BE2C (cell line): ENCODE measurements at places on chromosomes 2 and 18.
A peak's percentile ranks its signal among the peaks of the same experiment; 100 is the strongest.

- DNase-seq, result peak; percentile 50
Observed at GRCh38 chr2:128754246-128754724, 435.6 kb upstream of the HS6ST1 start.

- DNase-seq, result no peak
Observed at GRCh38 chr18:70139138-70139537, 66.3 kb downstream of the RTTN start.

GRCh38 chr18:424071-424661 lies 76.3 kb downstream of the COLEC12 start:
- no peak for DNase-seq

GRCh38 chr2:237490009-237490711 lies 3.1 kb downstream of the MLPH start:
- no peak for DNase-seq

- no peak for DNase-seq
Observed at GRCh38 chr2:26316041-26316440, 29.9 kb upstream of the SELENOI start.

DNA sequence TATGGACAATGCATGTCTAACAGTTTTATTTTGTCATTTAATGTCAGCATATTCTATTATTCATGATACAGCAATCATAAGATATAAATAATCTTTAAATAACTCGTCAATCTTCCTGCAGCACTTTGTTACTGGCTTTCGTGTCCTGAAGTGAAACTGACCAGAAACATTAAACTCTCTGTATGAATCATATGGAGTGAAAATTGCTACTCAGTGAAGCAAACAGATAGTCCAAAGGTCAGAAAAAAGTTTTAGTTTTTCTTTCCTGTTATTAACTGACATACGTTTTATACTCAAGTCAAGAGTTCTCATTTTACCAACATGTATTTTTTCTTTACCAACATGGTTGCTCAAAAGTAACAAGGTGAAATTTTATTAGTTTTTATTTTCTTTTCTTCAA lies 106.8 kb upstream of the GALNT5 start:
- no peak for DNase-seq

DNA sequence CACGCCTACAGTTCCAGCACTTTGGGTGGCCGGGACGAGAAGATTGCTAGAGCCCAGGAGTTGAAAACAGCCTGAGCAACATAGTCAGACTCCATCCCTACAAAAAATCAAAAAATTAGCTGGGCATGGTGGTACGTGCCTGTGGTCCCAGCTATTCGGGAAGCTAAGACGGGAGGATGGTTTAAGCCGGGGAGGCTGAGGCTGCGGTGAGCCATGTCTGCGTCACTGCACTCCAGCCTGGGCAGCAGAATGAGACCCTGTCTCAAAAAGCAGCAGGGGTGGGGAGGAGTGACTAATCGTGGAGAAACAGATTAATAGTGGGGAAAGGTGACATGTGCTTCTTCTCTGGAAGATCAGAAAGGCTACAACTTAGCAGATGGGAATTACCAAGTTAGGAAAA lies 58.1 kb upstream of the GPC1 start:
- no peak for DNase-seq

DNA sequence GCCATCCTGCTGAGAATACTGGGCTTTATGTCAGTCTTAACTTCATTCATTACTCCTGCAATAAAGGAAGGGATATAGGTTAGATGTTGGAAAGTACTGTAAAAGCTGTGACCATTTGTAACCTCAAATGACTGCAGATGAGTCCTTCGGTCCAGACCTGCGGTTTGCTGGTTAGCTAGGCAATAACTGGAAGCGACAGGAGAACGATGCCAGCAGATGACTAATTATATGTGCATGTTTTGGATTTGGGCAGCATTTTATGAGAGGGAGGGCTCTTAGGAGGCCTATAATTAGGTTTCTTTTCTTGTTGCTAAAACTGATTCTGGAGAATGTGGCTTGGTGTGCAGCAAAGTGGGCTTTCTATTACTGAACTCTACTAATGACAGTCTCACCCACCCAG lies 205.6 kb downstream of the TMEM182 start:
- DNase-seq, result peak; percentile 5

GRCh38 chr2:219086196-219086595 lies 25.5 kb upstream of the IHH start:
- no peak for DNase-seq

DNA sequence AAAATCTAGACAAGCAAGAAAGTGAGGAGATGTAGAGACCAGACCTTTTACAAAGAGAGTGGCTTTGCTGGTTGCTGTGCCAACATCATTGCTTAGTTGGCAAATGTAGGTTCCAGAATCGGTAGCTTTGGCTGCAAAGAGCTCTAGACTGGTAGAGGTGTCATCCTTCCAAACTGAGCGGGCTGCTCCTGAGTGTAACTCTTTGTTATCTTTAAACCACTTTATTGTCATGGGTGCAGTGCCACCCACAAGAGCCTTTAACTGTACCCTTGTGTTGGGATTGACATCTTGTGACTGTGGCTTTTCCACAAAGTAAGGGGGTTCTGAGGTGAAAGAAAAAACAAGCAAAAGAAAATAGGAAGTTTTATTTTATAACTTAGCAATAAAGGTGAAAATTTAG lies 77.2 kb downstream of the TTN start:
- no peak for DNase-seq

DNA sequence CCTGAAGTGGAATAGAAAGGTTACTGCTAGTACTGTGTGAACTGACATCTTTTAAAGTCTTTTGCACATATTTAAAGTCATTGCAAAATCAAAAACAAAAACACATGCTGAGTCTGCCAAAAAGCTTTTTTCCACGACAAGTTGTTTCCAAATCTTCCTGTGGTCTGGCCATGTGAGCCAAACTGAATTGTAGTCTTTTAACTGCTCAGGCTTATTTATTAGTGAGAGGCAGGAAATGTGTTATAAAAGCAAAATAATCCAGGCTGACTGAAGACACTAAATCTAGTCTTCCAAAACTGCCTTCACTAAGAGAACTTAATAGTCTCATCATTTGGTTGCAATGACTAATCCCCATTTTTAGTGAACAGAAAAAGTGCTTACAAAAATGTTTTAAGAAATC lies 2.3 kb downstream of the KRCC1 start:
- DNase-seq, result no peak

- DNase-seq, result no peak
Observed at GRCh38 chr2:38778687-38779082, 675 bp downstream of the GEMIN6 start.

DNA sequence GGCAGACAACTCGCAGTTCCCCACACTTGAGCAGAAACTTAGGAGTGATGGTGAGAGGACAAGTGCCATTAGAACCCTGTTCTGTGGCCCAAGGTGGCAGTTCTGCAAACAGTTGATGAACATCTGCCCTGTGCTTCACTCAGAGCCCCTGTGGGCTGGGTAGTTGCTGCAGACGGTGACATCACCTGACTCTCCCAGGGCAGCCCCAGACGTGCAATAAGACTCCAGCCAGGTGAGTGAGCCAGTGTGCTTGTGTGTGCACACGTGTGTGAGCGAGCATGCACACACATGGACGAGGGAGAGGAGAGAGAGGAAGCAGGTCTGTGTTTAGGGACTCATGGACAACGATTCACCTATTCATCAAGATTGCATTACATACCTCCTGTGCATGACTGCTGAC lies 136.0 kb upstream of the GLI2 start:
- no peak for DNase-seq

DNA sequence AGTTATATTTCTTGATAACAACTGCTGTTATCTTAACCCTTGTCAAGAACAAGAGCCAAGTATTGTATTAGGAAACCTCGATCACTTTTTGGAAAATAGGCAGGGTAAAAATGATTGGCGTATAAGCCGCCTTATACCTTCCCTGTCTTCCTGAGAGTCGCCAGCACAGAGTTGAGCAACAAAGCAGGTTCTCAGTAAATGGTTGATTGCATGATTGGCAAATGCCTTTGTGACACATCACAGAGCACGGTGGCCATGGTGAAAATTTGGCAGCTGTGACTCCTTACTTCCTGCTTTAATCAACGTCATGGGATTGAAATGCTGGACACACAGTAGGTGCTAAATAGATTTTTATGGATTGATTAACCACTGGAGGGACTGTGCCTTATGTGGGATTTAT lies 3.9 kb upstream of the KLHL29 start:
- peak; percentile 42 for DNase-seq

- no peak for DNase-seq
Observed at GRCh38 chr2:28986429-28986828, 5.3 kb downstream of the TOGARAM2 start.

DNA sequence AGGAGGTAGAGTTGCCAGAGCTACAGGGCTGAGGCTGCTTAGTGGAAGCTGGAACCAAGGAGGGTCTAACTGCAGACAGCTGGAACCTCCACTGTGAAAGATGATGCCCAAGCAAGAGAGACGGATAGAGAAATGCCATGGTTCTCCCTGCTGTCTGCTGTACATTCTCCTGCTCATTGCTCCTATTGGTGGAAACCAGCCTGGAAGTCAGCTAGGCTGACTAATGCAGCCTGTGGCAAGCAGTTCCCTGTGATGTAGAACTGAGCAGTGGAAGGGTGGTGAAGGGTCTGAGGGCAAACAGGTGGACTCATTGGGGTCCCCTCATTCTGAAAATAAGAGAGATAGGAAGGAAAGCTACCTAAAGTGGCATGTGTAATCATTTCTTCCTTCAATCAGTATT lies 563.6 kb downstream of the SLC4A3 start:
- no peak for DNase-seq

DNA sequence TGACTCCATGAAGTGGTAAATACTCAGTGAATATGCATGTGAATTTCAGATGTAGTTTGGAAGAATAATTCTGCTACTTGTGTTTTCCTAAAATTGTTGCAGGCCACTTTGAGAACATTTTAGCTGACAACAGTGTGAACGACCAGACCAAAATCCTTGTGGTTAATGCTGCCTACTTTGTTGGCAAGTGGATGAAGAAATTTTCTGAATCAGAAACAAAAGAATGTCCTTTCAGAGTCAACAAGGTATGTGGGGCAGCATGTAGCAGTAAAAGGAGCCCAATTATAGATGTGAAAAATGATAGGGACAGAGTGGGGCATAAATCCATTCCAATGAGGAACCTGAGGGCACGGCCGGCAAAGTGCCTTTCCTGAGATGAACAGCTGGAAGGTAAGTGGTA lies 16.1 kb downstream of the SERPINB5 start:
- DNase-seq, result no peak

DNA sequence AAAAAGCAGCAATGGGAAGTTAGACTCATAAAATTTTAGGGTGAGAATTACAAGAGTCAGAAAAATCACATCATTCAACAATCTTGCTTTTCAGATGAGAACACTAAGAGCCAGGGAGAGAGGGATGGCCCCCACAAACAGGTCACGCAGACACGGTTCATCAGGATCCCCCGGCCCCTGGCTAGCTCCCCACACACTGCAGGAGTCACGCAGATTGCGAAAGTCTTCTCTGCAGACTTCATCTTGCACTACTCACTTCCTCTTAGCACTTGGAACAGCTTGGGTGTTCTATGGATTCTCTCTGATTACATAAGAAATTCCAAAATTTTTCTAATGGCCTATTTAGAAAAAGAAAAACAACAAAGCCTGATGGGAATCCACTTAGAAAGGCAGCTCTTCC lies 21.6 kb upstream of the SULT1C2 start:
- no peak for DNase-seq

GRCh38 chr18:28114472-28114871 lies 62.5 kb downstream of the CDH2 start:
- no peak for DNase-seq

DNA sequence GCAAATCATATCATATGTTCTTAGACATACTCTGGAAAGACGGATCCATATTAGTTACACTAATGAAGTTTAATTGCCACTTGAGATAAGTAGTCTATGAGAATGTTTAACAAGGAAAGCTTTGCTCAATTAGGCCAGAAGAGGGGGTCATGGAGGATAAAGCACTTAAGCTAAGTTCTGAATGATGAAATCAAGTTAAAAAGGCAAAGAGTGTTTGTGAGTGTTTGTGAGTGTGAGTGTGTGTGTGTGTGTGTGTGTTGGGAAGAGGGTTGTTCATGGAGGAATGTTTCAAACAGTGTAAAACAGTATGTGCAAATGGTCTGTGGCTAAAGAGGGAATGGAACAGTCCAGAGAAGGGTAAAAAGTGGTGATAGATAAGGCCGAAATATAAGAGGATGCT lies 360.9 kb downstream of the ERBB4 start:
- DNase-seq, result peak; percentile 6

- DNase-seq, result no peak
Observed at GRCh38 chr2:128069769-128070168, 21.2 kb upstream of the UGGT1 start.
